Germinal center (tissue), 1 donor: ENCODE measurements at places on chromosomes 7 and 10.

DNA sequence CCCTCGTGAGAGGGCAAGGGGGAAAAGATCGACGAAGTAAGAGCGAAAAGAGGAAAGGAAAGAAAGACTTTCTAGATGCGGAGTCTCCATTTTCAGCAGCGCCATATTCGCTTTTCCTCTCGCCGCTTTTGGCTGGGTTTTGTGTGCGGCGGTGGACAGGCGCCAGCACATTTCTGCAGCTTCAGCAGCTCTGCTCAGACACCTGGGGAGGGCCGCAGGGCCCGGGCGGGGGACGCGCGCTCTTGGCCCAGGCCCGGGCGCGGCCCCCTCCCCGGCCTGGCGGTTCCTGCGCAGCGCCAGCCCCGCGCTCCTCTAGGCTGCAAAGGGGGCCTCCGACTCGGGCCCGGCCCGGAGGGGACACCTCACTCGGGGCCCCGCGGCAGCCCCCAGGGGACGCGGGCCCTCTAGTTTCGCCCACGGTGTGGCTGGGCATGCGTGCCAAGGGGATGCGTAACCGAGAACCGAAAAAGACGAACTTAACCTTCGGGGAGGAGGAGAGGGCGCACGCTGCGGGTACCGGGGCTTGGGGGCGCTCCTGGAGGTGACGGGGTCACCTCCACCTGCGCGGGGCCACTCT is 34.5 kb upstream of the EBLN1 start:
- DNase-seq: peak; percentile 19

DNA sequence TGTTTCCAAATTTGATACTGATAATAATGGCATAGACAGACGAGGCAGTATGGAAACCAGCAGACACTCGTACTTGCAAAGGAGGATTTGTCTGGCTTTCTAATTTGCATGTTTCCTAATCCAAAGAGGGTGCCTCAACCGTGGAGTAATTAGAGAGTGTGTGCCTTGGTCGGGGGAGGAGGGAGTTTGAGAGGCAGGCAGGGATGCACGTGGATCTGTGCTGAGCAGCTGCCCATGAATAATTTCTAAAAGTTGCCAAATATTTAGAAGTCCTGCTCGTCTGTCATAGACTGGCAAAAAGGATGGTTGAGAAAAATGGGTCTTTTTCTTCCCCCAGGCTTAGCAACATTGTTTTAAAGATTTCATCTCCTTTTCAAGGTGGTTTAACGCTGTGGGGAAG is 69.4 kb downstream of the PTPRE start:
- DNase-seq: no peak

DNA sequence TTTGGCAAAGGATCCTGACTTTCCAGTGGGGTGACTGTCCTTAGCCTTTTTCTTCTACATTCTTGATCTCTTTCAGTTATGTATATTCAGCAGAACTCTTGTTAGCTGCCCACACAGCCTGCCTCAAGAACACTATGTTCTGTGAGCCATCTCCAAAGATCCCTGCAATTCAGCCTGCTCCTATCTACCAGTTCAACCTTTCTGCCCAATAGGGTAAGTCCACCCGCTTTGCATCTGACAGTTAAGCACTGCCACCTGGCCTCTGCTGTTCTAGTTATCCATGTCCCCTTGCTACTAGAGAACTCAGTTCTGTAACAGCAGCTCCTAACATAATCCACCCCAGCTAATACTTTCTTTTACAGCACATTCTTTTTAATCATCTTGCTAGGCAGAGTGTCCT is 13.5 kb downstream of the OR9A2 start:
- no peak for DNase-seq

- DNase-seq: peak; percentile 33
Observed at GRCh38 chr7:151520419-151521261, 945 bp upstream of the RHEB start.

DNA sequence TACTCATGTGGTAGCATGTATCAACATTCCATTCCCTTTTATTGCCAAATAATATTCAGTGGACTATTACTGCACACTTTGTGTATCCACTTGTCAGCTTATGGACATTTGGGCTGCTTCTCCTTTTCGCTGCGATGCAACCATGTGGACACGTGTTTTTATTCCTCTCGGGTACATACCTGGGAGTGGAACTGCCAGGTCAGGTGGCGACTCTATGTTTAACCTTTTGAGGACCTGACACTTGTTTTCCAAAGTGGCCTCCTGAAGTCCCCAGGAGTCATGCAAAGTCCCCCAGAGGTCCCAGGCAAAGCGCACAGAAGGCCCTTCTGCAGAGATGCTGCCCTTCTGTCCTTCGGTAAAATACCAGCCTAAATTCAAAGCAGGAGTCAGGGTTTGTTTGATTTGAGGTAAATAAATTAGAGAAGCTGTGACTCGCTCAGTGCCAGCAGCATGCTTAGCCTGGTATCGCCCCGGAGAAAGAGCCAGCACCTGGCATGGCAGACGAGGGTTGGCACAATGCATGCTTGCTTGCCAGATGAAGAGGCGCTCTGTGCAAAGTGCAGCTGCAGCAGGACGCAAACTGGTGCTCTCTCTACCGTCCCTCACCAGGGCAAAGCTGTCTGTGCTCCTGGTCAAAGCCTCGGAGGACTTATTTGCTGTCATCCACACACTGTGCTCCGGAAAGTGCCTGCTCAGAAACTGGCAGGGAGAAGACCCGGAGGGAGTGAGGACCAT is 37.8 kb downstream of the HIPK2 start:
- no peak for DNase-seq

- no peak for DNase-seq
Observed at GRCh38 chr10:31698181-31698830, 230.3 kb downstream of the ARHGAP12 start.

DNA sequence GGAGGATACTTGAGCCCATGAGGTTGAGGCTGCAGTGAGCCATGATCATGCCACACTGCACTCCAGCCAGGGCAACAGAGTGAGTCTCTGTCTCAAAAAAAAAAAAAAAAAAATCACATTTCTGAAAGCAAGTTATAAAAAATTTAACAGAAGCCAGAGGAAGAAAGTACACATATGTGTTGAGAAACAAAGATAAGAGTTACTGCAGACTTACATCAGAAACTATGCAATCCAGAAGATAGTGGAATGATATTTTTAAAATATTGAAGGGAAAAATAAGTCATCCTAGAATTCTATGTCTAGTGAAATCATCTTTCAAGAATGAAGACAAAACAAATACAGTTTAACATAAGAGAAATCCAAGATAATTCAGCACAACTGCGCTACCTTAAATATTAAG is 46.9 kb downstream of the ZNF518A start:
- DNase-seq: no peak

DNA sequence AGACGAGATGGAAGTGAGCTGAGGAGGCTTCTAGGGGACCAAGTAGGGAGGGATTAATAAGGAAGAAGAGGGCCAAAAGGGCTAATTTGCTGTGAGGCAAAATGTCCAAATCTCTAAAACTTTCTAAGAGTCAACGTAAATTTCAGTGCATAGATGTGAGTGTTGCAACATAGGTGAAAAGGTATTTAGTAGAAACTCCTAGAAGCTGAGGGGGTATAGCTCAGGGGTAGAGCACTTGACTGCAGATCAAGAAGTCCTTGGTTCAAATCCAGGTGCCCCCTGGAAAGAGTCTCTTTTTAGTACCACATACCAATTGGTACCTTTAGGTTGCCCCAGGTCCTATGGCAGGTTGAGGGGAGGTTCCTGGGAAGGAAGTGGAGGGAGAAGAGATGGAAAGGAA is 48.7 kb upstream of the ZNF746 start:
- DNase-seq: no peak

DNA sequence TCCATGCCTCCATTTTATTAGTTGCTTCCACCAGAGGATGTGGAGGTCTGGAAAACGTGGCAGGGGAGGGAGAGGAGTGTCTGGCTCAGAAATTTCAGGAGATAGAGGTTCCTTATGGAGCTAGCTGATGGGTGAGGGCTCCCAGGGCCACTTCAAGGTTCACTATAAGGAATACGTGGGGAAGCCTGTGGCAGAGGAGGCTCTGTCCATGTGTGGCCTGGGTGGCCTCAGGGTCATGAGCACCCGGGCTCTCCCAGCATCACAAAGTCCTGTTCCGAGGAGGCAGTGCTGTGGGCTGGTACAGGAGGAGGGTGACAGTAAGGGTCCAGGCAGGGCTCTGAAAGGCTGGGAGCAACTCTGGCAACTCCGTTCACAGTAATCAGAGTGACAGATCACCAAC is 24.6 kb downstream of the ARHGAP22 start:
- DNase-seq: no peak

- no peak for DNase-seq
Observed at GRCh38 chr10:132990684-132991545, 48.5 kb upstream of the CFAP46 start.

GRCh38 chr7:84187813-84188510 is 6.6 kb downstream of the SEMA3A start:
- DNase-seq: no peak

GRCh38 chr7:101553771-101554445 is 75.2 kb downstream of the MYL10 start:
- no peak for DNase-seq

- DNase-seq: no peak
Observed at GRCh38 chr7:114981323-114981722, 59.4 kb downstream of the MDFIC start.

DNA sequence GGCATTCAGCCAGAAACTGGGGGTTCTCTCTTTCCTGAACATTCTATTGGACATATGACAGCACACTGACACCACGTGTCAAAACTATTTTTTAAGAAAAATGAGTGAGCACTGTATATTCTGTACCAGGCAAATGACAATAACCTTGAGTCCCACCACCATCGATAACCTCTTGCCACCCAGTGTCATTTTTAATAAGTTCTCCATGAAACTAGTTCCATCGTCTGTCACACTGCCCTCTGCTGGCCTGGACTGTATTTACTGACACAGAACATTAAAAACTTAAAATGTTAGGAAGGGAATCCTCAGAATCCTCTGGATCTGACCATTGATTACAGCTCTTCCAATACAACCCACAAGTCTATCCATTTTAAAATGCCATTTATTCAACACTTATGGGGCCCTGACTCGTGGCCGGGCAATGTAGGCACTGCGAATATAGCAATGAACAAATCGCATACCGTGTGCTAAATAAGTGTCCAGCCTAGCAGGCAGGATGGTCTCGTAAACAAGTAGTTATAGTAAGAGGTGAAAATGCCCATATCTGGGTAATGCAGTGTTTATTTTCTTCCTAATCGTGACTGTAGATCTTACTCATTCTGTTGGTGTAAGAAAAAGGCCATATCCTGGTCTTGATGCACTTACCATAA is 35.9 kb upstream of the CACNB2 start:
- DNase-seq: peak; percentile 32

DNA sequence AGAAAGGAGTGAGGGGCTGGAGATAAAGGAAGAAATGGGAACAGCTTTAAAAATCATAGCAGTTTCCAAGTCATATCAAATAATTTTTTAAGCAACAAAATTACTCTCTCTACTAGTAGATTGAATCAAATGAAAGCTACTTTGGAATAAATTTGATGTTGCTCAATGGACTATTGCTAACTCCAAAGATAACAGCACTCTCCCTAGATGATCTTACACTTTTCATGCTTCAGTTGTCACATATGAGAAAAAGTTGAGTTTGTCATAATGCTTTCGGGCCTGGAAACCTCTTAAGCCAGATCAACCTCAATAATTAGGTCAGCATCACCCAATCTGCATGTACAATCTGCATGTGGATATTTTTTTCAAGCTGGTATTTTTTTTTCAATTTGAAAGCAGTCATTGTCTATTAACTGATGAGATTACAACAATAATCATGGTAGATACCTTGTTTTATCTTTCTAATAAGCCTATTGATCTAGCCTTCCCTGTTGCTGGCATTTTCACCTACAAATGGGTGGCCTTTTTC is 31.3 kb downstream of the LIPJ start:
- DNase-seq: no peak

GRCh38 chr10:72035252-72035887 is 53.0 kb downstream of the SPOCK2 start:
- no peak for DNase-seq

DNA sequence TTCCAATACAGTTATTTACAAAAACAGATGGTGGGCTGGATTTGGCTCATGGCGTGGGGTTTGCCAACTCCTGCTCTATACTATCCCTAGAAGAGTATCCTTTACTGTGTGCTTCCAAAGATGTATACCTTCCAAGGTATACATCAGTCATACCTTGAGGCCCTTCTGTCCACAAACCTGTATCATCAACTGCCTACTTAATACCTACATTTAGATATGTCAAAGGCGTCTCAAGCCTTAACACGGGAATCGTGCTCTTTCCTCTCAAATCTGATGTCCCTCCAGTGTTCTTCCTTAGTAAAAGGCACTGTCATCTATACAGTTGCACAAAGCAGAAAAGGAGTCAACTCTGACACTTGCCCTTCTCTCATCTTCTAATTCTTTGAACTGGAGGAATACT is 36.9 kb downstream of the NAMPT start:
- DNase-seq: no peak

- no peak for DNase-seq
Observed at GRCh38 chr7:22920672-22921071, 93.3 kb downstream of the HYCC1 start.
